Colonic mucosa (tissue), 4 donors: ENCODE measurements at places on chromosomes 7 and 10. TPM values are rescaled to one million over a fixed set of nuclear protein-coding genes. Genes with fewer than 3 reads are reported as not detected.

DNA sequence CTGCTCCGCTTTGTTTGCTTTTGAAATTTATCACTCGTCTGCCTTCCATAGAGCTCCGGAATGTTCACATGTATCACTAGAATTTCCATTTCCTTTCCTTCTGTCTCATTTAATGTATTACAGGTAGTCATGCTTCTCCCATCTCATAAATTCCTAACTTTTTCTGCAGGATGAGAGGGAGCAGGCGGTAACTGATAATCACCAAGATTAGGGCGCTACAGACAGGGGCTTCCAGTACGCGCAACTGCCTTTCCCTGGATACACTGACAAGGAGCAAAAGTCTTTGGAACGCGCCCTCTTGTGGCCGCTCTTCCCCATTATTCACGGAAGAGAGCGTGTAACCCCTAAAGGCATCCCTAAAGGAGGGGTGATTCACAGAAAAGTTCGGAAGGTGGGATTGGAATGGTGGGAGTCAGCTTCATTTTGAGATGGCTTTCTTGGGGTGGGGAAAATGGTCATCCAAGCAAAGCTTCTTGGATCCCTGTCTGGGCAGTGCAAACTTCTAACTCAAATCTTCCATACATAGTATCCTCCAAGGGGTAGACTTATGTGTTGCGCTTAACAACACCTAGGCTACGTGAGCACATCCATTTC is 6.5 kb downstream of the INHBA start:
- DNase-seq, result peak; percentile 77

- DNase-seq, result no peak
Measured at GRCh38 chr7:126690104-126690503, 562.6 kb downstream of the GRM8 start.

- no peak for DNase-seq
Measured at GRCh38 chr7:32145911-32146310, 75.7 kb upstream of the PDE1C start.

- no peak for DNase-seq
Measured at GRCh38 chr7:106466867-106467266, 182.1 kb upstream of the NAMPT start.

GRCh38 chr10:44478040-44478439 is 93.1 kb upstream of the CXCL12 start:
- no peak for DNase-seq

DNA sequence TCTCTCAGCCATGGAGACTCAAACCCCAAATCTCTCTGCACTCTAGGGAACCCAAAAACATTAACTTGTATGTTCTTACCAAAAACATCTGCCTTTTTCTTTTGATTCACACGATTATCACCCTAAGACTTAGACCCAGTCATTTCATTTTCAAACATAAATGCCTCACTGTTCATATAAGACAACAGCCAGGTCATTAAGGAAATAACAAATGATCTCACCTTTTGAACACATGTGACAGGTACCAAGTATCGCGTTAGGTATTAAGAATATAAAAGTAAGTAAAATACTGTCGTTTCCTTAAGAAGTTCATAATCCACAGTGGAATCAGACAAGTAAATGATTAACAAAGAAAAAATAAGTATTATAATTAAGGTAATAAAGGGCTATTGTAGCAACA is 8.8 kb downstream of the TM9SF3 start:
- DNase-seq, result no peak

GRCh38 chr10:94146313-94146712 is 152.6 kb downstream of the PLCE1 start:
- DNase-seq, result no peak

GRCh38 chr7:18200266-18200665 is 172.6 kb upstream of the PRPS1L1 start:
- no peak for DNase-seq

- DNase-seq, result peak; percentile 27
Measured at GRCh38 chr7:135512135-135512887, 2.4 kb upstream of the CNOT4 start.

DNA sequence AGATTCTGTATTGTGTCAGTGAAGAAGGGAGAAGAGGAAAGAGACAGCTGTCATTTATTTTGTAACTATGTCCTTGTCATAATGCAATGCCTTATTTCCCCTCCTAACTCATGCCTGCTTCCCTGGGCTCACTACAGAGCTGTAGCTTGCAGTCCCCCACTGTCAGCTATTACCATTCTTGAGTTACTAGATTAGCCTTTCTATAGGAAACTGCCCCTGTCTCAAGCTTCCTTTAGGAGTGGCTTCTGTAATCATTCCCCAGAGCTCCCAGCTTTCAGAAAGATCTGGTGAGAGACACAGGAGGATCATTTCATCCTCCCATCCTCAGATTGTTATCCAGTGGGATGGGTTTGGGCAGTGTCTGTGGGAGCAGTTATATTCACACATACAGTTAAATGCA is 32.4 kb upstream of the SMKR1 start:
- no peak for DNase-seq

- no peak for DNase-seq
Measured at GRCh38 chr7:50697748-50698147, 84.9 kb downstream of the GRB10 start.

GRCh38 chr7:151249732-151250072 is 1.2 kb upstream of the SMARCD3 start:
- DNase-seq, result peak; percentile 49

DNA sequence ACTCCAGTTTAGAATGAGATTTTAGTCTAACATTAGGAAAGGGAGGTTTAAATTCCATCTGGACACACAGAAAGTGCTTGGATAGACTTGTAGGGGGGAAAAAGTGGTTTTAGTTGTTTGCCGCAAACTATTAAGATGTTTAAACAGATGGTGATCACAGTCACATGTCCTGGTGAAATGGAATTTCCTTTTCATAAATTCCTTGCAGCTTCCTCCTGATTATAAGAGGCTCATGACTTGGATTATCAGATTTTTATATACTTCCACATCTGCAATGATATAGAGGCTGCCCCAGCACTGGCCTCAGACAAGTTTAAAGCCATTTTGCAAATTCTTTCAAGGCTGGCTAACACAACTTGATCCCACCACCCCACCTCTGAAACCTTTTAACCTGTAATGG is 106.4 kb upstream of the ARMC3 start:
- DNase-seq, result no peak

DNA sequence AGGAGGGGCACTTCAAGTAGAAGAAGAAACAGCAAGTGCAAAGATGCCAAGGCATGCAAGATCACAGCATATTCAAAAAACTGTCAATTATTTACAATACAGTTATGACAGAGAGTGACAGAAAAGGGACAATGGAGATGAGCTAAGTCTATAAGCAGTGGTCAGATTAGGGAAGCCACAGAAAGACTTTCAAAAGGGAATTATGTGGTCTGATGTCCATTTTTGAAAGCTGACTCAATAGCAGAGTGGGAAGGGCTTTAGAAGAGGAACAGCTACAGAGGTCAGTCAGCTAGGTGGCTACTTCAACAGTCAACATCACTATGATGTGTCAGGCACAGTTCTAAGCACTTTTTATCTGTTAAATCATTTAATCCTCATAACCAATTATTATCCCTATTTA is 45.2 kb upstream of the SPOCK2 start:
- no peak for DNase-seq

DNA sequence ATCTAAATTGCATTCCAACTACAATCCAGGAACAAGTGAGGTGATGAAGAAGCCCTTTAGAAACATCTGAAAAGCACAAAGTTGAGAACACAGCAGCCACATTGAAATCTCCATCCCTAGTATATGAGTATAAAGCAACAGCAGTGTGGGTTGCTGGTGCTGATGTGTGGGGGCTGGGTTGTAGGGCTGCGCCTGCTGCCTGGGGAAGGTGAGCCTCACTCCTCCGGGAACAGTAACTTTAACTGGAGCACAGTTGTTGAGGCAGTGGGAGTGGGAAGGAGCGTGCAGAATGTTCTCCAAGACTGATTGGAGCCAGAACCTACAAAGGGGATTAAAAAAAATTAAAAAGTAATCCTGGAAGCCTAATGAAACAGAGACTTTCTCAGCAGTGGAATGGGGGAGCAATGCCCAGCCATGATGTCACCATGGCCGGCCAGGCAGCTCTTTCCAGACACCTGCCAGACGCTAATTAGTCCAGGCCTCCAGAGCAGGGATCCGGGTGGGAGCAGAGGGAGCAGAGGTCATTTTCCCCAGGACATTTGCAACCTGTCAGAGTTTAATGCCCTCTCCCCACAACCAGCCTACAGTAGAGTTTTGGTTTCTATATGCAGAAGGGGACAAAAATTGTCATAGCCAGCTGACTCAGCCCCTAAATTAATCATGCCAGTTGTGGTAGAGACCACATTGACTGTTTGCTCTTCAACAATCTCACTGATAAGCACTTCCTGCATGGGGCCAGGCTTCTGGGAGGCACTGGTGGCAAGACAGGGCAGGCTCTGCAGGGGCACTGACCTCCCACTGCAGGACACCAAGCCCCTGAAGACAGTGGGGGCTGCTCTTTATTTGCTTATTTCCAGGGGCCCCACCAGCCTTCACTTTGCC is 133.0 kb upstream of the ZNF32 start:
- no peak for DNase-seq

DNA sequence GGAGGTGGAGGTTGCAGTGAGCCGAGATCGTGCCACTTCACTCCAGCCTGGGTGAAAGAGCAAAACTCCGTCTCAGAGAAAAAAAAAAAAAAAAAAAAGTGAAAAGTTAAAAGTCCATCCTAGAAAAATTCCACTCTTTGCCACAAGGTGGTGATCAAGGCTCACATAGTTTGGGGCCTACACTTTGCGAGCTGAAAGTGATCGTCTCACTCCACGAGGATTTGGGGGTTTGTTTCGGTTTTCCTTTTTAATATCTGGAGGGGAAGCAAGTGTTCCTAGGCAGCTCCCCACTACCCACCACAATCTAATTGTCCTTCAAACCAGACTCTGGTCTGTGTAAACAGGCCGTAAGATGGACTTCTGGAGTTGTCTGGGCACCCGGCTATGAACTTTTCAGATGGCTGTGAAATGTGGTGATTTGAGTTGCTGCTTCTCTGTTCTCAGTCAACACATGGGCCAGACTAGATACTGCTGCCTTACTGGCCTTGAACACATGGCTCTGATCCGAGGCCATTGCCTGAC is 27.1 kb downstream of the PRLHR start:
- DNase-seq, result peak; percentile 62

DNA sequence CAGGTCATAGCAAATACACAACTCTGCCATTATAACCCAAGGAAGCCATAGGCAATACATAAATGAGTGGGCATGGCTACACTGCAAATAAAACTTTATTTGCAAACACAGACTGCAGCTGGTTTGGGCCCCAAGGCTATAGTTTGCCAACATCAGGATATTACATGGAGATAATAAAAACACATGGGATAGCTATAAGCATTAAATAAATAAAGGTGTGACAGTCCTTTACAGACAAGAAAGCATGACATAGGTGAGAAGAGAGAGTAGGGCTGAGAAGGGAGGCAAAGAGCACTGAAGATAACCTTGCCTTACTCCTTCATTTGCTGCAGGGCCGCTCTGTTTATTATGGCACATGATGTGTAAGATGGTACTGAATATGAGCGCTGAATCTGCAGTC is 135.1 kb upstream of the GHITM start:
- DNase-seq, result peak; percentile 41

GRCh38 chr10:132449811-132450181 is 52.8 kb downstream of the PWWP2B start:
- DNase-seq, result no peak

DNA sequence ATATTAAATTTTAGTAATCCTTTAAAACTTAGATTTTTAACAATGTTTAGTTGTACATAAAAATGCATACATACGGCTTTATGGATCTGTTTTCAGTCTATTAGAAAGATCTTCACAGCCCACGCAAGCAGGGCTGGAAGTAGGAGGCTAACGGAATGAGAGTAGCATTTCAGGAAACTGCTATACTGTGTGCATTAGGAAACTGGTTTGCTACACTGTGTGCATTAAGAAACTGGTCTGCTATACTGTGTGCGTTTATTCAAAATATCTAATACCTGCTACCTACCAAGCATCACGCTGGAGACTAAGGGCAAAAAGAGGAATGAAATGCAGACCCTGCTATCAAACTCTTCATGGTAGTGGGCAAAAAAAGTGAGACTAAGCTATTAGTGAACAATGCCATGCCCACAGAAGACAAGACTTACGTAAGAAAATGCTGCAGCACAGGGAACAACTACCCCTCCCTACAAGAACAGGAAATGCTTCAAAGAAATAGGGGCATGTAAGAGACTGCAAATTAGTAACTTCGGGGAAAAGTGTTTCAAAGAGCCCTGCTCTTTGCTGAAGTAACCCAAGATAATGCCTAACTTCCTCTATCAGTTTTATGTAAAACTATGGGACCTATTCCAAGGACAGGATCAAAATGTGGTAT is 11.3 kb downstream of the RAB11FIP2 start:
- DNase-seq, result no peak

- no peak for DNase-seq
Measured at GRCh38 chr10:28935061-28935460, 257.7 kb downstream of the BAMBI start.

- DNase-seq, result no peak
Measured at GRCh38 chr7:2833083-2833910, 10.8 kb downstream of the GNA12 start.

DNA sequence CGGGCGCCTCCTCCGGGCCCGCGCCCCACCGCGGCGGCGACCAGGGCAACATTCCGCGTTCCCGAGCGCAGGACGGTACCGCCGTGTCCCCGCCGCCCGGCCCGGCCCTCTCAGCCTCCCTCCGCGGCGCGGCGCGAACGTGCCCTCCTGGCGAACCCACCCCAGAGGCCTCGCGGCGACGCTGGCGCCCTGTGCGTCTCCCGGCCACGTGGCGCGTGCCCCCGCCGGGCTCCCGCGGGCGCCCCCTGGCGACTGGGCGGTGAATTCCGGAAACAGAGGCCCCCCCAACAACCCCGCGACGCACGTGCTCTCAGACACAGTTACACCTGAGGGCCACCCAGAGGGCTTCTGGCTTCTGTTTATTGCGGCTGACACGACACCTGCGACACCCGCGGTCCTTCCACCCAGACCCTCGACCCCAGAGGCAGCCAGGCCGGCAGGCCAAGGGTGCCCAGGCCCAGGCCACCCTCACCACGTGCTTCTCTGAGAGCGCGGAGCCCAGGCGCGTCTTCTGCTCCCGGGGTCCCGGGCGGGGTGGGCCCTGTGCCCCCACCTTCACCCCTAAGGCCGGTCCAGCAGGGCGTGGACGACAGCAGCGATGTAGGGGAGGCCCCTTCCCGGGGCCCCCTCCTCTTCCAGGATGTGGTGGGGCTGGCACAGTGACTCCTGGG is at the start of gene SAP25:
SAP25 (minus strand) TSS at position 210 of the 671 bp plus-strand sequence; CDS start at position 52, 158 bp downstream.
- DNase-seq, result no peak

DNA sequence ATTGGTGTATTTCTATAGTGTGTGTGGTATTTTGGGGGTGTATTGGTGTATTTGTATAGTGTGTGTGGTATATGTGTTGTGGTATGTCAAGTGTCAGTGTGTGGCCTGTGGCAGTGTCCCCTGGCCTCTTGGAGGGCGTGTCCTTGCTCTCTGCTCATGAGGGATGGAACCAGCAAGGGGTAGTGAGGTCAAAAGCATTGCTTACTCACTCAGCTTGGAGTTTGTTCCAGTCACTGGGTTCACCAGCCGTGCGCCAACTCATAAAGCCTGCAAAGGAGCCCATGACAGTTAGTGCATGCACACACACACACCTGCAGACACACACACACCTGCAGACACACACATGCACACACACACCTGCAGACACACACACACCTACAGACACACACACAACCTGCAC is 4.3 kb upstream of the TRPV6 start:
- DNase-seq, result no peak

Gene MACC1
- total RNA-seq, result 9.5 TPM

Gene SRGN
- total RNA-seq, result 57.8 TPM

Gene C7orf57
- 0.24 TPM for total RNA-seq

Gene OR2A42
- total RNA-seq, result not detected

Gene ERVW-1
- not detected for total RNA-seq

Gene NRCAM
- total RNA-seq, result 1.1 TPM

Gene NPFFR1
- total RNA-seq, result 0.07 TPM

Gene HTR7
- total RNA-seq, result 0.29 TPM

Gene AGAP9
- 8.1 TPM for total RNA-seq

Gene IRF5
- 5.0 TPM for total RNA-seq
